Esophagus squamous epithelium (tissue), 5 donors: ENCODE measurements at places on chromosomes 11 and 22.

DNA sequence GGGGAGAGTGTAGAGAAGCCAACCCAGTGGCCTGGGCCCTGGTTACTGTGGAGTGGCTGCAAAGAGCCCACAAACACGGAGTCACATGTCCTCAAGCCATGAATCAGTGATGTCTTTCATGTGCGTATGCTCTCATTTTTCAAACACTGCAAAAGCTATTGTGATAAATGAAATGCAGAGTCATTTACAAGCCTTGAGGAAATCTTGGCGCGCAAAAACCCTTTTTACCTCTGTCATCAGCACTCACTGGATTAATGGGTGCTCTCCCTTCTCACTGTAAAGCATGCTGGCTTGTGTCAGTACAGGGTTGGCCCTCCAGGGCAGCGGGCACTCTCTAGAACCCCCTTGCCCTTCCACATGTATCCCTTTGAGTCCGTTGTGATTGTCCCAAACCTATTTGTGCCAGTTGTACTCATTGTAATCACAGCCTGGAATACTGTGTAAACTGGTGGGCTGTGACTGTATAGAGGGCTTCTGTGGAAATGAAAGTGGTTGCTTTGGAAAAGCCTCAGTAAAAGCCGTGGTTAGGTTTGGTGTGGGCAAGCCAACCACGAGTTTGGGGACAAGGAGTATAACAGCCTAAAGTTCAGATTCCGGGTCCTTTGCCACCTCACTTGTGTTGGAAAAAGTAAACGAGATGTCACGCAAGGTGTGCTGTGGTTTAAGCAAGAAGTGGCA is 10.4 kb downstream of the GNAZ start:
- DNase-seq = no peak

- DNase-seq = no peak
These were observed 107.2 kb downstream of the MPPED2 start for GRCh38 chr11:30478923-30479322.

DNA sequence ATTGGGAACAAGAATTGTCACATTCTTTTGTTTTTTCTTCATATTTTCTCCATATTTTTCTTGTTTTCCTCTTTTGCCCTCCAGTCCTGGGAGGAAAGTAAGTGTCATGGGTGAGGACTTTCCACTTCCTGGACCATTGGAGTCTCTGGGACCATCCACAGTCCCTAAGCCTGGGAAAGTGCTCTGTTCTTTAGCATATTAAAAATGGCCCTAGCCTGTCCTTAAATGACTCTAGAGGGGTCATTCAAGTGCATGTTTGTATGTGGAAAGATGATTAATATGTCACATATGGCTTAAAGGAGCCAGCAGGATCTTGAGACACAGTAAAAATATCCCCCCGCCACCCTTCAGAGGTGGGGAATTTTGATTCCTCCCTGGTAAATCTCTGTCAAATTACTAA is 20.1 kb upstream of the SCGB1D1 start:
- no peak for DNase-seq

DNA sequence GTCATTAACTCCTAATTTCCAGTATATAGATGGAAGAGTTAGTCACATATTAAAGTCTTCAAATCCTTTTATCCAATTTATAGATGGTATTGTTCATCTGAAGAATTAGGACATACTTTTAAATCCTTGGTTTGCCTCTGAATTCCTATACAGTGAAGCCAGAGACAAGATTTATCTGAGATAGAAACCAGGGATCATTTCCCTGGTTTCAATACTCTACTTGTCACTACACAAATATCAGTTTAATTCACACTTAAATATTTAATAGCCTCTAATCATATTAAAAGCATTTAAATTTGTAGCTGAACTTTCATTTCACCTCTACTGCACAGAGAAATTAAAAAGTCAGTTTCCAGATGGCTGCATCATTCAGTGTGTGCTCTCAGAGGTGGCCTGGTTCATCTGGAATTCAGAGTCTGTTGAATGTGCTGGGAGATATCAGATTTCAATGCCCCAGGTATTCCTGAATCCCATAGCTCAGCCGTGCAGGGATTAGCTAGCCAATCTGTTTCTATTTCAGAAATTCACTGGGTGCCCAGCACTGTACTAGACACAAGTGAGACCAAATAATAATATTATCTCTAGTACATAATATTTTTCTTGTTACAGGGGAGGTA is 344.3 kb downstream of the AASDHPPT start:
- no peak for DNase-seq

DNA sequence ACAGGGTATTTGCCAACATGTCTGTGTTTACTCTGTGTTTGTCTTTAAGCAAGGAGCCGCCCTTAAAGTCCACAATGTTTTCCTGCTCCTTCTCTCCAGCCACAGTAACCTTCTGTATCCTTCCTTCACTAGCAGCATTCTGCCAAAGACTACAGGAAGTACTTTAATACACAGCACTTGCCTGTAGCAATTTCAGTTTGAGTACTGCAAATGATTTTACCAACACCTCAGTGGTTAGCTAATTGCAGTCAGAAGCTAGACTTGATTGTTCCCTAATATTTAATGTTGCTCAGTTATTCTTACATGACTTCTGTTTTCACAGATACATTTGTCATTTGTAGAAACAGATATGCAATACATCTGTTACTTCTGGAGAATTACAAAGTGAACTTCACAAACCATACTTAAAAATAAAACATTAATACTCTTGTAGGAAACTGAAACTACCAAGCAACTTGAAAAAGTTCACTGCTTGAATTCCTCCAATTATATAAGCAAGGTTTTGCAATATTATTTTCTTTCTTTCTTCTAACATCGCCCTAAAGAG is 69.1 kb downstream of the FCHSD2 start:
- no peak for DNase-seq

- no peak for DNase-seq
These were observed 698.4 kb downstream of the TBC1D22A start for GRCh38 chr22:47460861-47461260.

DNA sequence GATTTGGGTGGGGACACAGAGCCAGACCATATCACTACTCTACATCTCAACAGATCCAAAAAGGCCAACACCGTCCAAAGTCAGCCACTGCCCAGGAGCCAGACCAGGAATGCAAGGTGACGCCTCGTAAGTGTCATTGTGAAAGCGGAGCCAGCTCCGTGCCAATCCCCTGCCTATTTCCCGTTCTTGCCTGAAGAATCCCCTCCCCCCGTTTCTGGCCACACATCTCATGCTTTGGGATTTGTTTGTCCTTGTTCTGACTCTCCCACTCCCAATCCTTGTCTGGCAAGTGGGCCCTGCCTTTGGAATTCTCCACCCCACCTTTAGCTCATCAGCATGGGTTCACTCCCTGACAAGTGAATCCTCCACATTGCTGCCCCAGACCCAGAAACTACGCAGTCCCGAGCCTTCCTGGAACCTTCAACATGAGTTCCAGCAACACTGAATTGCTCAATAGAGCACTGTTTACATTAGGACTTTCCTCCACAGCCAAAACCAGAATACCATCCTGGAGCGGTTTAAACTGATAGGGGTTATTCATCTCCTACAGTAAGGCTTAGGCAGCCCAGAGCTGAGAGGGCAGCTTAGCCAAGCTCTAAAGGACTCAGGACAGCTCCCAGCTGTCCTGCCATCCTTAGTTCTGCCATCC is 6.0 kb upstream of the SLC35C1 start:
- DNase-seq = no peak

GRCh38 chr22:36862251-36863242 is 1.7 kb downstream of the NCF4 start:
- DNase-seq = no peak

GRCh38 chr11:15967966-15968365 is 388.4 kb downstream of the SOX6 start:
- no peak for DNase-seq

GRCh38 chr22:46763051-46763705 is 728 bp downstream of the TBC1D22A start:
- no peak for DNase-seq

- no peak for DNase-seq
These were observed 45.2 kb downstream of the RASSF10 start for GRCh38 chr11:13054278-13054677.

DNA sequence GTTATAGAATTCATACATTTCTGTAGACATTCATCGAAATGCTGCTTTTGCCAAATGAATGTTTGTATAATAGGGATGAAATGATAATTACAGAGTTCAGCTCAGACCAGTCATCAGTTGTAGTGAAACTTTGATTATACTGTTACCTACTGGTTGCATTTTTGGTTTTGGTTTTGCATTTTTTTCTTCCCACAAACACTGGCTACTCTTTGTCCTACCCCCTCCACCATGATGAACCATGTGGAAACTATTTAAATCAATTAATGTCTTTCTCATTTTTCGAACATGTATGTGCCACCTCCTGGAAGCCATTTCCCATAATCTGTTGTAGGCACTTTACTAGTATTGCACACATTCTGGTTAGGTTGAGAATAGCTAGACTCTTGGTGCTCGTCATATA is 75.3 kb upstream of the MTNR1B start:
- DNase-seq = no peak
